ENCODE measurements at places on chromosomes 4 and X.

DNA sequence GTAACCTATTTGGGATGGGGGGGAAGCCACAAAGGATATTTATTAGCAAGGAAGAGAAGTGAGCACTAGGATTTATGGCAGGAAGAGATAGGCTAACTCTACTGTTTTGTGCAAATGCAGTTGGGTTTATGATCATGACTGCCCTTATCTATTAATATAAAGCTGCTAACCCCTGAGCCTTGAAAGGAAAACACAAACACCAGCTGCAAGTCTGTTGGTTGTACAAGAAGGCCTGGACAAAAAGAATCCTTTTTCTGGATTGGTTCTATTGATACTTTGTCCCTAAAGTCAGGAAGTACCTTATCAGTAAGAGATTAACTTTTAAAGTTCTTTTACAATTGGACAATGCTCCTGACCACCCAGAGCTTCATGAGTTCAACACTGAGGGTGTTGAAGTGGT, 188.8 kb downstream of the LRBA start:
- no peak for DNase-seq

GRCh38 chr4:103193457-103193856, 4.7 kb downstream of the CENPE start:
- no peak for DNase-seq

- DNase-seq = no peak
Measured at GRCh38 chr4:118751629-118752323, 66.6 kb downstream of the METTL14 start.

GRCh38 chr4:60384516-60384915, 815.6 kb upstream of the ADGRL3 start:
- DNase-seq = no peak

- no peak for DNase-seq
Measured at GRCh38 chr4:183499389-183499788, 5.5 kb upstream of the ING2 start.

- no peak for DNase-seq
Measured at GRCh38 chrX:115229337-115230003, 4.4 kb downstream of the LRCH2 start.

DNA sequence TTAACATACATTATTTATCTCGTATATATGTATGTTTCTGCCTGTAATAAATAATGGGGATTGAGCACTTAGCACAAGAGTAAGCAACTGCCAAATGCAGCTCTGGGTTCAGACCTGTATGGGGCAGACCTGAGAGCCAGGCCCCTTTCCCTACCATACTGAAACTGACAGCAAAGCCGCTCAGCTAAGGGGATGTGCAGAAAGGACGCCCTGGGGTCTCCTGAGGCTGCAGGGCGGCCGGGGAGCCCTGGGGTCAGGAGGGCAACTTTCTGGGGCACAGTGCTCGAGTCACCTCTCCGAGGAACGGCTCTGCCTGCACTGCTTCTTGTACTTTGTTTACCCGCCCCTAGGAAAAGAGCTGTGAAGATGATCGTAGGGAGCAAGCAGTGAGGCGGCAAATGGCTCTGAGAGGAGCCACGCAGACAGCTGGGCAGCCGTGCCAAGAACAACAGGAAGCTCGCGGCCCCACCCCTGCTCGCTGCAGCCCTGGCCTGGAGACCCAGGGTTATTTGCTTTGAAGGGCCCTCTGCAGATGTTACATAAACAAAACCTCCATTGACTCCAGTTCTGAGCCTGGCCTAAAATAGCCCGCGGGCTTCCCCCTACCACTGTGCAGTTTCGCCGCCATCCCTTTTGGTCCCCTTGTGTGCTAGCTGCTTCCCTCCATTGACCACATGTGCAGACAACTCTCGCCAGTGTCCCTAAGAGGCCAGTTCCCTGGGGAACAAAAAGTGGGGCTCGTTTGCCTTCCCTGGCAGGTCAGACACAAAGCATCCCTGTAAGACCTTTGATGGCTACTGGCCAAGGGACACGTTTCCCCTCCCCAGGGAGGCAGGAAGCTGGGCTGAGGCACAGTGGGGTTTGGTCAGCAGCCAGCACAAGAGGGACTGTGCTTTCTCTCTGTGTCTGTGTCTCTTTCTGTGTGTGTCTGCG, 111.3 kb upstream of the LNX1 start:
- no peak for DNase-seq

- no peak for DNase-seq
Measured at GRCh38 chr4:139555705-139556070, 331 bp downstream of the SETD7 start.

DNA sequence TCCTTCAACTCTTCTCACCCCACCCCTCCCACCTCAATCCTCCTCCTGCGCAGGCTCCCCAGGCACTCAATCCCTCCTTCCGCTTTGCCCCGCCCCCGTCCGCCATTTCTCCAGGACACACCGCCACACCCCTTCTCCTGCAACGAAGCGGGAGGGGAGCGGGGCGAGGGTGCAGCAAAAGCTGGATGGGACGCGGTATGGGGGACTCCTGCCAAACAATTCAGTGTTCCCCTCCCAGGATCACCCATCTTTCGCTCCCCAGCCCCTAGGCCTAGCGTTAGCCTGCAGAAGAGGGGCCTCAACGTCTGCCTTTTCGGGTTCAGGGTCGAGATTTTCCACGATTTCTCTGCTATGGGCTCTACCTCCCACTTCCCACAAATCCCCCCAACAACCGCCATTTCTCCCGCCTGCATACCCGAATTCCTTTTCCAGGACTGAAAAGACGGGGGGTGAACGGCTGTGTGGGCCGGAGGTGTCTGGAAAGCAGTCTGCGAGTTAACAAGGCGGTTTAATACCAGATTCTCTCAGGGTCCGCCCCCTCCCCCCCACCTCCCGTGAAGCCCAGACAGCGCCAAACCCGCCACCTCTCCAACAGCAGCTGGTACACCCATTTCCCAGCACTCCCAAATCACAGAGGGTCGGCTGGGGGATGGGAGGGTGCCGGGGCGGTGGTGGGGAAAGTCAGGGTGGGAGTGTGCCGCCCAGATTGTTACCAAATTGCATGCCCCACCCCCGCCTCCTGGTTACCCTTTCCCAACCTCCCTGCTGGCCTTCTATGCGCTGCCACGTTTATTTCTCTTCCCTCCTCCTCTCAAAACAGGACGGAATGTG, 774 bp downstream of the ARMCX2 start:
- peak; percentile 72 for DNase-seq

GRCh38 chr4:38663090-38663800, 754 bp upstream of the KLF3 start:
- DNase-seq = peak; percentile 67

DNA sequence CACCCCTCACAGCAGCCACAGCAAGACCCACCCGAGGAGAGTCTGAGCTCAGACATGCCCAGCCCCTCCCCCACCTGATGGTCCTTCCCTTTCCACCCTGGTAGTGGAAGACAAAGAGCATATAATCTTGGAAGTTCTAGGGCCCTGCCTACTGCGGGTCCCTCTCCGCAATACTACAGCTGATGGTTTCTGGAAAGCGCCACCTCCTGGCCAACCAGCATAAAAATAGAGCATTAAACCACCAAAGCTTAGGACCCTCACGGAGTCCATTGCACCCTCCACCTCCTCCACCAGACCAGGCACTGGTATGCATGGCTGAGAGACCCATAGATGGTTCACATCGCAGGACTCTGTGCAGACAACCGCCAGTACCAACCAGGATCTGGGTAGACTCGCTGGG, 78.2 kb downstream of the SH3BGRL start:
- DNase-seq = no peak

GRCh38 chrX:39859991-39860861, 237.5 kb downstream of the BCOR start:
- DNase-seq = peak; percentile 79

DNA sequence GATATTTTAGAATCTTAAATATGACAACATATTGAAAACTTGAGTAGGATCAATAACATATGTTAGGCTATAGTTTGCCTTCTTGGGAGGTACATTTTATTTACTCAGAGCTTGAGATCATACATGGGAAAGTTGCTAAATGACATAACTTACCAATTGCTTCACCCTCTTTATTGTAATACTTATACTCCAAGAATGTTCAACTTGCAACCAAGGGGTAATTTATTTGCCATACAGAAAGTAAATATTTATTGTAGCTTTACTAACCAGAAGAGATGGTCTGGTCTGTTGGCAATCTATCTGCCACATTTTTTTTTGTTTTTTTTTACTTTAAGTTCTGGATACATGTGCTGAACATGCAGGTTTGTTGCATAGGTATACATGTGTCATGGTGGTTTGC, 426.6 kb downstream of the ARHGAP24 start:
- DNase-seq = no peak

DNA sequence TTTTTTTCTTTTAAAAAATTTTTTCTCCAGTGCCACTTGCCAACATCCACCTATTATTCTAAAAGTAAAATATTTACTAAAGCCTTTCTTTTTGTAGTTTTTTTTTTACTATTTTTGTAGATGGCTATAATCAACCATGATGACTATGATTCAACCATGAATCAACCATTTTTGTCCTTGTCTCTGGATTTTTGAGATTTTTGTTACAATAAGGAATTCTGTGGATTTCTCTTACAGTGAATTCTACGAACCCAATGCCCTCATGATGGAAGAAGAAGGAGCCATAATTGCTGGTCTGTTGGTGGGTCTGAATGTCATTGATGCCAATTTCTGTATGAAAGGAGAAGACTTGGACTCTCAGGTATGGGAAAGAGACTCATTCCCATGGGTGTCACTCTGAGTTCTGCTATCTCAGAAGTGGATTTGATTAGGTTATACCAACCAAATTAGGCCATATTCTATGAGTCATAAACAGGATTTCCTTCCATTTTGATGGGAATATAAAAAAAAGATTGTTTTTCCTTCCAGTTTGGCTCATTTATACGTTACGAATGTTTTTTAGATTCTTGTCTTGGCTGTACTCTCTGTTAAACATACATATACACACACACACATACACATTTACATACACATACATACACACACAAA, 46.7 kb downstream of the RUFY3 start:
- DNase-seq = no peak

DNA sequence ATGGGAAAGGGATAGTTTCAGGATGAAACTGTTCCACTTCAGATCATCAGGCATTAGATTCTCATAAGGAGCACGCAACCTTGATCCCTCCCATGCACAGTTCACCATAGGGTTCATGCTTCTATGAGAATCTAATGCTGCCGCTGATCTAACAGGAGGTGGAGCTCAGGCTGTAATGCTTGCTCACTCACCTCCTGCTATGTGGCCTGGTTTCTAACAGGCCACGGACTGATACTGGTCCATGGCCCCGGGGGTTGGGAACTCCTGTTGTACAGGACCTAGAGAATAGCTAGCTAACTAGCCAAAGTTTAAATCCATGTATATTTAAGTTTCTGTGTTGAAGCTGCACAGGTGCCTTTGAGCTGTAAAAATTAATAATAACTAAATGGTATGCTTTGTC, 65.8 kb upstream of the MMAA start:
- DNase-seq = no peak

- DNase-seq = no peak
Measured at GRCh38 chrX:45232139-45232538, 31.5 kb upstream of the DIPK2B start.

GRCh38 chrX:151365579-151365978, 31.4 kb upstream of the VMA21 start:
- no peak for DNase-seq

DNA sequence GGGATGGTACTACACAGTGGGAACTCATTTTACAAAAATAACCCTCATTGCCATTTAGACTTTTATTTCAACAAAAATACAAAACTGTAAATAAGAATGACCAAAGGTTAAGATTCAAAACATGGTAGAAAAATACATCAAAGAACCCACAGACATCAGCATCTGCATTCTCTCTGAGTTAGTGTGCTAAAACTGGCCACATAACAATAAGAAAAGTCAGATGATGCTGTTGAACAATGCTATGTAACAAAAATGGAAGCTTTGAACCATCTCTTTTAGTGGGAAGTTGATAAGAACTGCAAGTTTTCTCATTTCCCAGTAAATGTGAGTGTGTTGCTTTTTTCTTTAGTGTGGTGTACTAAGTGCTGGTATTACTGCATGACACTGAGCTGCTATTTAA, 888.4 kb upstream of the EPHA5 start:
- DNase-seq = no peak

GRCh38 chr4:93879919-93880318, 51.4 kb downstream of the ATOH1 start:
- no peak for DNase-seq

- no peak for DNase-seq
Measured at GRCh38 chrX:20437683-20438082, 171.0 kb upstream of the RPS6KA3 start.

- DNase-seq = no peak
Measured at GRCh38 chr4:182245541-182246215, 2.5 kb downstream of the TENM3 start.

DNA sequence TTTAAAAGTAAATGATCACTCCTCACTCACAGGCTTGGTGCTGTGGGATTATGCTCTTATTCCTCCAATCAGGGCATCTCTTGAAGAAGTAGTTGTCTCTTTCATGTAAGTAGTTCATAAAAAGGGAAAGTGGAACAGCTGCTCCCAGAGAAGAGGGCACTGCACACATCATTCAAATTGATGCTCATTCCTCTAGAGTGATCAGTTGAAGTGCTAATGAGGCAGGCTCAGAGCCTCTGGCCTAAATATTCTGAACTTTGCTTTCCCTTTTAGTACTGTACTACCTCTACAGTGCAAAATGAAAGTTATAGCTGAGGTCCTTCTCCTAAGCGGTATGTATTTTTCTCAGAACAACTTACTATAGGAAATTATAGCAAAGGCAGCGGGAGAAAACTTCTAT, 1453.1 kb downstream of the ARAP2 start:
- no peak for DNase-seq

DNA sequence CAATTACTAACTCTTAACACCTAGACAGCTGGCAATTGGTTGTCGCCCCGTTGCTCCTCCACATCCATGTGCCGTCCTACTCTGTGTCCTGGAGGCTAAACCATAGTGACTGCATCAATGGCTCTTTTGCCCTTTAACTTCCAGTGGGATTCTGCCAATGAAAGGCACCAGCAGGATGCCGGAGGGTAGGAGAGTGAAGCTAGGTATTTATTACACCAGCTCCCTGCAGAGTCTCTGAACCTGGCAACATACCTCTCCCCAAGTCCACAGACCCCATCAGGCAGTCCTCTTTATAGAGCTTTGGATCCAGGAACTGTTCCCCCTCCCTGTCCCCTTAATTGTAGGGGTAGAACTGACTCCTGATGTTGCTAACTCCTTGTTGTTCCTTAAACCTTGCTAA, 426.8 kb downstream of the HNRNPD start:
- DNase-seq = no peak

GRCh38 chr4:169634975-169635374, 14.6 kb downstream of the CLCN3 start:
- DNase-seq = no peak

All from stimulated activated naive CD8-positive, alpha-beta T cell treated with anti-CD3 and anti-CD28 coated beads, Interleukin-15, Interleukin-2, amounts not matched to agents 100 U/mL and 50 U/mL, for 24 hours (primary cell).